ENCODE measurements at places on chromosomes 3 and 15.
A peak's percentile ranks its signal among the peaks of the same experiment; 100 is the strongest.

DNA sequence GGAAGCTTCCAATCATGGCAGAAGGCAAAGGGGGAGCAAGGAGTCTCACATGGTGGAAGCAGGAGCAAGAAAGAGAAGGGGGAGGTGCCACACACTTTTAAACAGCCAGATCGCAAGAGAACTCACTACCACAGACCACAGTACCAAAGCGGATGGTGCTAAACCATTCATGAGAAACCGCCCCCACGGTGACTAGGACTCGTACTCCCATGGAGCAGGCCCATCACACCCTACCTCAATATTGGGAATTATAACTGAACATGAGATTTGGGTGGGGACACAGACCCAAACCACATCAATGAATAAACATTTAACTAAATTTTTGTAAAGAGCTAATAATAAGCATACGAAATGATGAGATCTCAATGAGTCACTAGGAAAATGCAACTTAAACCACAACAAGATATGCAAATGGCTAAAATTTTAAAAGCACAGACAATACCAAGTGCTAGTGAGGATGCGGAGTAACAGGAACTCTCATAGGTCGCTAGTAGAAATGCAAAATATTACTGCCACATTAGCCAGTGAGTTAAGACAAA lies 10.0 kb downstream of the MRPS25 start:
- peak; percentile 97 for ATAC-seq

GRCh38 chr15:38046257-38047051 lies 112.0 kb downstream of the TMCO5A start:
- no peak for ATAC-seq

DNA sequence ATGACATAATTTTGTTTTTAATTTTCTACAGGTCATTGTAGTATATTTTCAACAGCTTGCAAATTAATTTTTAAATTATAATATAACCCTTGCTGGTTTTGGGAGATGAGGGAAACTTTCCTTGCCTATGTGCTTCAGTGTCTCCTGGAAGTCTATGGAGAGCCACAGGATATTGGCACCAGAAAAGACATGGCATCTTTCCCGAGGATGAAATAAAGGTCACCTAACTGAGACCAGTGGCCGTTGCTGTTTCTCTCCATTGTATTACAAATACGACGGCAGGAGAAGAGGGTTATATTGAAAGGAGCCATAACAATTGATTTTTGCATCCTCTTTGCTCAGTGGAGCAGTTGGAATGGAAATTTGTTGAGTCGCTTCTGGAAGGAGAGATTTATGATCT lies 19.9 kb upstream of the AQP9 start:
- no peak for ATAC-seq

DNA sequence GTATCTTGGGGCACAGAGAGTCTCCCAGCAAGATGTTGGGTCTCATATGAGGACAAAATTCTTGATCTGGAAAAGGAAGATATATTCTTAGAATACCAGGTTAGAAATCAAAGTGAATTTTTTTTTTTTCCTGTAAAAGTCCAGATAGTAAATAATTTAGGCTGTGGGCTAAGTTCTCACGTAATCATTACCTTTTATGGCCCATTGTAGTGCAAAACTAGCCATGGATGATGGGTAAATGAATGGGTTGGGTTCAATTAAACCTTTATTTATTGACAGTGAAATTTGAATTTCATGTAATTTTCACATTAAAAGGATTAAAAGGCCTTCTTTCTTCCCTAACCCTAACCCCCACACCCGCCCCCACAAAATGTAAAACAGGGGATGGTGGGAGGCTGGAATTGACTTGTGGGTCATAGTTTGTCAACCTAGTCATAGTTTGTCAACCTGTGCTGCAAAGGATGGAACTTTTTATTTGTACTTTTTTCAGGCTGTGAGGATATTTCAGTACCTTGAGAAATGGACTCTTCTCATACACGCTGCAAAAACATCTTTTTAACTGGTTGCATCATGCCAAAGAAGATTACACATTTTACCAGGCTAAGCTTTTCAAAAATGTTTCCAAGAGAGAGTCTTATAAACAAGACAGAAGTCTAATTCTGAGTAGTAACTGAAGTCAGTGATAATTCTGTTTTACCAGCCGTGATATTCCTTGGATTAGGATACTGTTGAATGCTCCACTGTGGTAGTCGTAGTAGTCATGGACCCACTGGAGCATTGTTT lies 138.8 kb downstream of the AKAP13 start:
- no peak for ATAC-seq

- no peak for ATAC-seq
Observed at GRCh38 chr3:10753964-10754363, 62.1 kb upstream of the SLC6A11 start.

DNA sequence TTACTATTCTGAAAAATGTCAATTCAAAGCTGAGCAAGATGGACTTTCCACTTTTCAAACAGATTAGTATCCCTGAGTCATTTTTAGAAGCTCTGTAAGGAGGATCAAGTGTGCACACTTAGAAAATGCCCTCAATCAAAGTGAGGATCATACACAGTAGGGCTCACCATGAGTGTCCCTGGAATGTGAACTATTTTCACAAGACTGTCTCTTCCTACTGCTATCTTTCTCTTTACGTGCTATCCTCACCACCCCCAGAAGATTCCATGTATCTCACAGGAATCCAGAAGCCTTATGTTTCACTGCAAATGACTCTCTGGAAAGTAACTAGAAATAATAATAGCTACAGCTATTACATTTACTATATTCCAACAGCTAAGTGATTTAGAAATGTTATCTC lies 349.9 kb upstream of the TGFBR2 start:
- ATAC-seq: no peak

- peak; percentile 95 for ATAC-seq
Observed at GRCh38 chr3:43389388-43390254, 103.3 kb downstream of the SNRK start.

GRCh38 chr3:19891740-19892139 lies 42.3 kb downstream of the EFHB start:
- ATAC-seq: no peak

DNA sequence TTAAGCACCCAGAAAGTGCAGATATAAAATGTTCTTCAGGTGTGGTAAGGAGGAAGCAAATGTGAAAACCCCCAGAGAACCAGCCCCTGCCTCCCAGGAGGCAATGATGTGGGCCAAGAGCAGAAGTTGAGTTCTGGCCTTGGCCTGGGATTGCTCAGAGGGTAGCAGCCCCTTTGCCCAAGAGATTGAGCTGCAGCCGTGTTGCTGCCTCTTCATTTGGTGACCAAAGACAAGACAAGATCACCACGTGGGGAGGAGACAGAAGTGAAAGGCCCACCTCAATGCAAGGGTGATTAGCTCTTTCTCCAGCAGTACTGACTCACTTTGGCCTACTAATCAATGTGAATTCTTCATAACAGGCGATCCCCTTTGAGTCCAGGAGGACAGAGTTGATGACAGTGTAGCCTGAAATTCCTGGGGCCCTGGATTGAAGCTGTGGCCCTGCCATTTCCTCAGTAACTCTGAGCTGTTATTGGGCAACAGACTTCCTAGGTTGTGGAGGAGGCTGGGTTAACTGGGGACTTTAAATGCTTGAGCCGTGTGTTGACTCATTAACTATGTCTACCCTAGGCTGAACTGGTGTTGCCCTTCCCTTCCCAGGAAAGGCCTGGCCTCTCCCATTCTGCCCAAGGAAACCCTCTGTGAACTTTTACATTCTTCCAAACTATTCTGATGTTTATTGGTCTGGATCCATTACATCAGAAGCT lies 86.5 kb downstream of the ST6GAL1 start:
- no peak for ATAC-seq

DNA sequence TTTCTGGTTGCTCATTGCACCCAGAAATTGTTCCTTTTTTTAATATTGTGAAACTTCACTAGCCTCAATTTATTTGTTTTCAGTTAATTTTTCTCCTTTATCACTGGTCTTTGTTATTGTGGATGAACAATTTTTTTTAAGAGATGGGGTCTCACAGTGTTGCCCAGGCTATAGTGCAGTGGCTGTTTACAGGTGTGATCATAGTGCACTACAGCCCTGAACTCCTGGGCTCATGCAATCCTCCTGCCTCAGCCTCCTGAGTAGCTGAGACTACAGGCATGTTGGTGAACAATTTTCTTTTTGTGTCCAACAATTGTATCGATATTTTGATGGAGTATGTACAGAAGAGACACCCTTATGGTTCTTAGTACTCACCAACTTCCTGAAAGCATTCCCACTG lies 26.3 kb downstream of the BLM start:
- ATAC-seq: no peak

DNA sequence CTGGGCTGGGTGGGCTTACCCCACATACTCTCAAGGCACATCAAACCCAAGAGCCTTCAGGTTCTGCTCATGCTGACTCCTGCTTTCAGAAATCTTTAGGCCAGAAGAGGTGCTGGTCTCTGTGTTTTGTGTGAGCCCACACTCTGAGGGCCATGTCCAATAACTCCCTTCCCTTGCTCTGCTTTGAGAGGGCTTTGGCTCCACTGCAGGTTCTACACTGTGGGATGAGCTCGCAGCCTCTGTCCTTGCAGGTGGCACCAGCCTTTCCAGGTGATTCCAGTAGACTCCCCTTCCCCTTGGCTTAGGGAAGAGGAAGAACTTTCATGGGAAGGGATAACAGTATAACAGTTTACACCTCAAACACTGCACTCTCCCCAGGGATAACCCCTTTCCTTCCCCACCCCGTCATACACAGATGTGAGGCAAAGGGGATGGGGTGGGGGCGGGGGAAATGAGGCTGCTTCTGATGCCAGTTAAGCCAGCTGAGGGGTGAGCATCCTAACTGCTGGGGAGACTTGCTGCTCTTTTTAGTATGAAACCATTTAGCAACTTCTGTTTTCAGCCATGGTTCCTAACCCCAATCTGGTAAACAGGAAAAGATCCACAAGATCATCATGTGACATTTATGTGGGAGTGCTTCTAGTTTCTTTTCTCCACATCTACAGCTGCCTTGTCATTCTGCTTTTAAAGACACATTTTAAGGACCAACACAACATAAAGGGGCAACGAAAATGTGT lies 262.4 kb downstream of the SLC9A9 start:
- peak; percentile 87 for ATAC-seq

DNA sequence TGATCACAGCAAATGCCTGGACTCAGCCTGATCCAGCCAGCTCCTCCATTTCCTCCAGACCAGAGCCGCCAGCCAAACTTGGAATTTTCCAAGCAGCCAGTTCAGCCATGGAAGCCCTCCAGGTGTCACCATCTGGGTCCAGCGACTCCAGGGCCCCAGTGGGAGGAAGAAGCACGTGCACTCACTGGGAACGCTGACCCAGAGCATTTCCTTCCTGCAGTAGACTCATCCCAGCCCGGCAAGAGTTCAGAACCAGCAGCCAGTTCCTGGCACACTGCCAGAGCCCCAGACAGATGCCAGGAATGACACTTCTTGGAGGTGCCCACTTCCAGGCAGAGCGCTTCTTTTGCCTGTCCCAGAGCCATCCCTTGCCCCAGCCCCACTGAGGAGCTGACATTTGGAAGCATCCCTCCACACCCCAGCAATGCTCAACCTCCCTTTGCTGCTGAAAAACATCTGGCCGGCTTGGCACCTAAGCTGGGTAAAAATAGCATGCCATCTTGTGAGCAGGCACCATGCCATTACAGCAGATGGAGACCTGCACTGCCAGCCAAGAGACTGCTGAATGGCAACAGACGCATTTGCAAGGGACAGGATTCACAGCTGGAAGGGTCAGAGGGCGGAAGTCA lies 460.3 kb upstream of the PROK2 start:
- ATAC-seq: no peak

GRCh38 chr15:38553071-38553470 lies 11.5 kb downstream of the RASGRP1 start:
- ATAC-seq: no peak

- ATAC-seq: no peak
Observed at GRCh38 chr15:60394689-60395097, 3.1 kb downstream of the ANXA2 start.

GRCh38 chr3:179964890-179965289 lies 71.8 kb downstream of the PEX5L start:
- ATAC-seq: peak; percentile 12
